Left lobe of liver (tissue), 2 donors: ENCODE measurements at places on chromosomes 11 and 22. TPM values are rescaled to one million over a fixed set of nuclear protein-coding genes. Genes with fewer than 3 reads are reported as not detected.
A peak's percentile ranks its signal among the peaks of the same experiment; 100 is the strongest.

- DNase-seq = peak; percentile 58
Observed at GRCh38 chr11:60363542-60364470, 14.5 kb upstream of the MS4A7 start.

Gene IL10RA
- 7.8 TPM for total RNA-seq

Gene ADAMTS15
- 0.15 TPM for total RNA-seq

- DNase-seq = no peak
Observed at GRCh38 chr11:8354622-8355415, 91.1 kb upstream of the LMO1 start.

Gene SCUBE2
- 0.65 TPM for total RNA-seq

- no peak for DNase-seq
Observed at GRCh38 chr22:47377926-47378560, 615.6 kb downstream of the TBC1D22A start.

DNA sequence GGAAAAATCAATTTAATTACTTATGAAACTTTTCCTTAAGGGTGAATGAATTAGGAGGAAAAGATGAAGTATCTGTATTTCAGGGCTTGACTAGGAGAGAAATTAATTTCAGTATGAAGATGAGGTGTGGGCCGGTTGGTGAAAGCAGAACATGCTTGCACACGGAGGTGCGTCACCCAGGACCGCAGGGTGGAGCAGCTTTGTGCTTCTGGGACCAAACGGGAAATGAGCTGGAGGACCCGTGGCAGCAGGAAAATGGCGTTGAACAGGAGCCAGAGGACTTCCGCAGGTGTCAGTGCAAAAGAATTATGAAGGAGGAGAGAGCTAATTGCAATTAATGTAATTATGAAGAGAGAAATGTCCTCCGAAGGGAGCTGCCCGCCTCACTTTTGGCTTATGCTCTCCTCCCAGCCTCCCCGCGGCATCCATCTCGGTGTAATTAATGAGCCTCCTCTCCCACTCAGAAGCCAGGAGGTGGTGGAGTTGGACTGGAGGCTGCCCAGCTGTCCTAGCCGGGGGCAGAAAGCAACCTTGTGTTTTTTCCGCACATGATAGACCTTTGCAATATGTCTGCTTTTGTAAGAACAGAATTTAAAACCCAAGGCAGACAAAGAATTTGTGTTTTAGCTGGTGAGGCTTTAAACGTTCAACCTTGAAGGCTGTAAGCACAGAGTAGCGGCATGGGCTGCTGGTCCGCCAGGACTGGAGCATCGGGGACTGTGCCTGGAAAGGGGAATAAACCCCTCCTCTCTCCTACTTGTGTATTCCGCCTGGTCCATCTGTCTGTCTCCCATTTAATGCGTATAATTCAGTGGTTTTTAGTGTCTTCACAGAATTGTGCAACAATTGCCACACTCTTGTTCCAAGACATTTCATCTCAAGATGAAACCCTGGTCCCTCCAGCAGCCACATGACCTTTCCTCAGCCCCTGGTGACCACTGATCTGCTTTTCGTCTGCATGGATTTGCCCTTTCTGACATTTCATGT is 180.6 kb downstream of the TBC1D22A start:
- DNase-seq = no peak

- DNase-seq = no peak
Observed at GRCh38 chr22:35332278-35332677, 32.6 kb downstream of the TOM1 start.

DNA sequence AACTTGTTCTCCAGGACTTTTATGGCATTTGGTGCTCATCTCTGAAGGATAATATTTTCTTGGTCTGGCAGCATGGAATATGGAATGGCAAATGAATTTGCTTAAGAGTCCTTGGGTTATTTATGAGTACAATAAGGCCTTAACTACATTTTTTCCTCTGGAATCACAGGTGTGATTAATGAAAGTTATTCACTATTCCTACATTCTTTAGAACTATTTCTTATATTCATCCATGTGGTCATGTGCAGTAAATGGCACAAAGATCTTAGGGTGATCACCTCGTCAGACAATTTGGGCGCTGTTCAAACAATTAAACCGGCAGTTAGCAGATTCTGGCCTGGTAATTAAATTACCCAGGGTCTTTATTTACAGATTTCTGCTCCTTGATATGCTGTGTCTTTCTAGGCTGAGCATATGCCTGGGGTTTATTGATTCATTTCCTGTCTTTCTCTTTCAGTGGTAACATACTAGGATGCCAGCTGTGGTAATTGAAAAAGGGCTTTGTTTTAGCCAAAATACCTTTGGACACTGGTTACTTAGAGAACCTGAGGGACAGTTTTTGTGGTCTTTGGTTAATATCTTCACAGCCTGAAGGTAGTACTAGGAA is 31.6 kb downstream of the SIK2 start:
- no peak for DNase-seq

Gene TRIM48
- not detected for total RNA-seq

DNA sequence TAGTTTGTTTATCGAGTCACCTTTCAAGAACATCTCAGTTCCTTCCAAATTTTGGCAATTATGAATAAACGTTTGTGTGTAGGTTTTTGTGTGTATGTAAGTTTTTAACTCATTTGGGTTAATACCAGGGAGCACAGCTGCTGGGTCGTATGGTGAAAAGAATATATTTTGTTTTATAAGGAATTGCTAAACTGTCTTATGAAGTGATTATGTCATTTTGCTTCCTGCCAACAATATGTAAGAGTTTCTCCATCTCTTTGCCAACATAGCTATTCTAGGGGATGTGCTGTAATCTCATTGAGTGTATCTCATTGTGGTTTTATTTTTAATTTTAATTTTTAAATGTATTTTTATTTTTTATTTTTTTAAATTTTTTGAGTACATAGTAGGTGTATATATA is 27.3 kb downstream of the BCL2L13 start:
- no peak for DNase-seq
